ENCODE measurements at places on chromosomes 2 and 18.
A peak's percentile ranks its signal among the peaks of the same experiment; 100 is the strongest.

DNA sequence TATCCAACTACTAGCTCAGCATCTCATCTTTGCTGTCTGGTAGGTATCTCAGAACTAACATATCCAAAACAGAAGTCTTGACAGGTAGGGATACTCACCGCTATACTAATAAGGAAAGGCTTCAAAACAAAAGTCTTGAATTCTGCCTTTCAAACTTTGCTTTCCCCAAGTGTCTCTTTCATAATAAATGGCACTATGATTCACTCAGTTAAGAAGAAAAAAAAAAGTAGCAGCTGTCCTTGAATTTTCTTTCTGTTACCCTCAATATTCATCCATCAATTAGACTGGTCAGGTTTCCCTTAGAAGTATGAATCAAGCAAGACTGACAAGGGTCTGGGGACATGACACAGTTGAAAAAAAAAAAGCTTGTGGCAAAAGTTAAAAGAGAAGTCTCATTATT is 175.1 kb downstream of the GULP1 start:
- DNase-seq: no peak

- no peak for DNase-seq
These were observed 65.6 kb downstream of the CYB5A start for GRCh38 chr18:74226156-74226555.

GRCh38 chr18:46226461-46226860 is 122.3 kb downstream of the HAUS1 start:
- DNase-seq: no peak

GRCh38 chr2:235537186-235537585 is 43.3 kb downstream of the AGAP1 start:
- no peak for DNase-seq

GRCh38 chr18:8069708-8070107 is 502.6 kb downstream of the PTPRM start:
- no peak for DNase-seq

DNA sequence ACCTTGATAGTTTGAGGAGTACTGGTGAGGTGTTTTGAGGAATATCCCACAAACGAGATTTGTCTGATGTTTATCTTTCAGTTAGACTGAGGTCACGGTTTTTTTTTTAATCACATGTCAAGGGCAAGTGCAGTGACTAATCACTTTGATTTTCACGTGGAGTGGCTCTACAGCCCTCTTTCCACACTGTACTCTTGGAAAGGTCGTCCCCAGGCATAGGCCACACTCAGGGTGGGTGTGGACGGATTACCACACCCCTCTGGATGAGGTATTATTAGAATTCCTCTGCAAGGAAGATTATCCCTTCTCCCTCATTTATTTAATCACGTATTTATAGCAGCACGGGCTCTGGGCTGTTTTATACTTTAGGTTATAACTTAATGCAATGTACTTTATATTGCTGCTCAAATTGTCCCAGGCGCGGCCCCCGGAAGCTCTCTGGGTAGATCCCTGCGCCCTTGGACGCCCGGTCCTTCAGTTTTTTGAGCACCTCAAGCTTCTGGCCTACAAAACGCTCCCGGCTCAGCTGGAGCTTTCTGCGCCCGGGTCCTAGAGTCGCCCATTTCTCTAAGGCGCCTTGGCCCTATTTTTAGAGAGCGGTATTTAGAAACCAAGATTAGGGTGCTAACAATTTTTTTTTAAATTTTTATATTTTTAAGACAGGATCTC is 515 bp upstream of the PLEKHB2 start:
- DNase-seq: peak; percentile 18

DNA sequence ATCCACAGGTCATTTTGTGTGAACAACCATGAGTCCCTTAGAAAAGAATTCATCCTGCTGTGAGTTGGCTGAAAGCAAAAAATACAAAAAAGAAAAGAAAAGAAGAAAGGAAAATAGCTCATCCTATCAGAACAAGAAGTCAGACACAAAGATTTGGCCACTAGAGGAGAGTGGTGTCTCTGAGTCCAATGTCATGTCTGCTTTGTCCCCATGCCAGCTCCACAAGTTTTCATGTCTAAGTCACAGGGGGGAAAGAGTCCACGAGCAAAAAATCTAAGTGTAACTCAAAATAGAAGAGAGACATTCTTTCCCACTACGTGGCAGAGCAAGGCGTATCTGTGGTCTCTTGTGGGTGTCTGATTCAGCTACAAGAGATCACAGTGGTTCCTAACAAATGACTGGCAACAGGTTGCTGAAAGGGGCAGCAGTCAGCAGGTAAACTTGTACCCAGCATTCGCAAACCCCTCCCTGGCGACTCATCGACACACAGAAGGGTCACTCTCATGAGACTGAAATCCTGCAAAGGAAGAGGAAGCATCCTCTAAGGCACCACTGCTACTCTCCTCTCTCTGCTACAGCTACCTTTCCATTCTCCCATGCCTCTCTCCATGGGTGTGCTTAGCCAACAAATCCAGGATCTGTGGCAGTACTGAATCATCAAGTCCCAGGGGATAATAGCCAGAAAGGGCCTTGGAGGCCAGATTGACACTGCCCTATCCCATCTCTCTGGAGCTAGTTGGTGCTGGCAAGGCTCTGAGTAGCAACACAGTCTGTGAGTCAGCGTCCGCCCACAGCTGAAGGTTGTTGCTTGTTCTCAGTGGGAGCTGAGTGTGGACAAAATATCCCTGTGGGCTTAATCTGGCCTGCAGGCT is 123.0 kb upstream of the SLC39A10 start:
- peak; percentile 28 for DNase-seq
